ENCODE measurements at places on chromosomes 1 and 21.

DNA sequence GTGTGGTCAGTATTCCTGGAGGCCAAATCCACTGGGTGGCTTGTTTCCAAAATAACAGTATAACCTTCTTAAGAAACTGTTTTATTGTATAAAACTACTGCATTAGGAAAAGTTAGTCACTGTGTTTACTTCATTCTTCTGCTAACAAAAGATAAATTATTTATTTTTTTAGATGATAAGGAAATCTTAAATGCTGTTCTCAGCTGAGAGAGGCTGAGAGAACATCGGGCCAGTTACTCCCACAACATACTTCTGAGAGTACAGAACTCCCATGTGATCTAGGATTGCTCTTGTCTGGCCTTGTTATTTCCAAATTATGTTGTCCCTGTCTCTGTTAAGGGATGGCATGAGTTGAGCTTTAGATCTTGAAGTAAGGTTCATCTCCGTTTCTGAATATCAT, 96.7 kb upstream of the CXADR start:
- H3K27me3 ChIP-seq = no peaks in the 10 kb centered on the region
- no peaks in the 10 kb centered on the region for H3K4me1 ChIP-seq
- no peak overlapping the region for H3K4me3 ChIP-seq
- H3K36me3 ChIP-seq = no peaks in the 10 kb centered on the region

GRCh38 chr1:183604038-183604808, 14.0 kb upstream of the NCF2 start:
- no peak for DNase-seq
- H3K4me1 ChIP-seq = peaks cover 10% of the 10 kb centered on the region
- H3K4me3 ChIP-seq = peak overlapping the region; percentile 24
- H3K36me3 ChIP-seq = no peaks in the 10 kb centered on the region
- H3K27me3 ChIP-seq = peaks cover 6% of the 10 kb centered on the region

DNA sequence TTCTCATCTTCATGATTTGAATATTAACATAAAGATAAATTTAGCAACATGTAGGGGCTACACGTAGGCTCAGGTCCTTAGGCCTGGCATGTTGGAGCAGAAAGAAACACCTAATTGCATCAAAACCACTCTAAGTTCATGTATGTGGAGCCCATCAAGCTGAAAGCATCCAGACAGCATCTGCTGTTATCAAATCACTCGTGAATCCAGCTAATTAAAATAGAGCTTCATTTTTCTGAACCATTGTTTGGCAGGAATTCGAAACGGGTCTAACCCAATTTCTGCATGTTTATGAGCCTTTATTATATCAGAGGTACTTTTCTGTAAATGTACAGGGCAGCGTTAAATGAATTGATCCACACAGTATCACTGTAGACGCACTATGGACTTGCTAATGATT, 45.7 kb downstream of the PEX14 start:
- H3K27ac ChIP-seq = peak overlapping the region; percentile 95
- H3K4me3 ChIP-seq = no peak overlapping the region
- no peaks in the 10 kb centered on the region for H3K27me3 ChIP-seq
- H3K4me1 ChIP-seq = peaks cover 61% of the 10 kb centered on the region
- H3K36me3 ChIP-seq = peaks cover 14% of the 10 kb centered on the region
- no peak for DNase-seq

GRCh38 chr1:174051956-174052355, 29.8 kb upstream of the RC3H1 start:
- no peak overlapping the region for H3K27ac ChIP-seq
- H3K4me3 ChIP-seq = no peak overlapping the region
- no peak for DNase-seq
- H3K27me3 ChIP-seq = peaks cover 5% of the 10 kb centered on the region

GRCh38 chr1:22611530-22611947, 24.9 kb upstream of the C1QA start:
- peaks cover 90% of the 10 kb centered on the region for H3K27me3 ChIP-seq
- H3K4me1 ChIP-seq = no peaks in the 10 kb centered on the region
- H3K4me3 ChIP-seq = no peak overlapping the region
- DNase-seq = no peak
- no peak overlapping the region for H3K27ac ChIP-seq

- no peak for DNase-seq
- H3K27me3 ChIP-seq = no peaks in the 10 kb centered on the region
- no peak overlapping the region for H3K4me3 ChIP-seq
- H3K4me1 ChIP-seq = peaks cover 10% of the 10 kb centered on the region
- peaks cover 17% of the 10 kb centered on the region for H3K36me3 ChIP-seq
- no peak overlapping the region for H3K27ac ChIP-seq
Observed at GRCh38 chr21:42563261-42563660, 49.6 kb downstream of the SLC37A1 start.

GRCh38 chr1:23980728-23981070, 572 bp upstream of the SRSF10 start:
- H3K27ac ChIP-seq = peak overlapping the region; percentile 94
- peak overlapping the region; percentile 89 for H3K4me3 ChIP-seq
- H3K27me3 ChIP-seq = no peaks in the 10 kb centered on the region
- no peak for DNase-seq

DNA sequence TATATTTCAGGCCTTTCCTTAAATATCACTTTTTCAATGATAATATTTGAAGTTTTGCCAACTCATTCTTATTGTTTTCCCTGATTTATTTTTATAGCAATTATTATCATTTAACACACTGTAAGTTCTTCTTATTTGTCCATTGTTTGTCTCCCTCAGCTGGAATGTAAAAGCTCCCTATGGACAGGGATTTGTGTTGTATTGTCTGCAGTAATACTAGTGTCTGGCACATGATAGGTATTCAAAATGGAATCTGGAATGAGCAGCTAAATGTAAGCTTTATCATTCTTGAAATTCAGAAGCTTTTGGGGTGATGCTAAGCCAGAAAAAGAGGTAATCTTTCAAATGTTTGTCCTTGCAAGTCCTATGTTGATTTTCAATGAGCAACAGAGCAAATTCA, 112.1 kb downstream of the NEGR1 start:
- H3K27ac ChIP-seq = no peak overlapping the region
- no peak overlapping the region for H3K4me3 ChIP-seq
- H3K36me3 ChIP-seq = no peaks in the 10 kb centered on the region
- H3K27me3 ChIP-seq = no peaks in the 10 kb centered on the region
- no peak for DNase-seq

DNA sequence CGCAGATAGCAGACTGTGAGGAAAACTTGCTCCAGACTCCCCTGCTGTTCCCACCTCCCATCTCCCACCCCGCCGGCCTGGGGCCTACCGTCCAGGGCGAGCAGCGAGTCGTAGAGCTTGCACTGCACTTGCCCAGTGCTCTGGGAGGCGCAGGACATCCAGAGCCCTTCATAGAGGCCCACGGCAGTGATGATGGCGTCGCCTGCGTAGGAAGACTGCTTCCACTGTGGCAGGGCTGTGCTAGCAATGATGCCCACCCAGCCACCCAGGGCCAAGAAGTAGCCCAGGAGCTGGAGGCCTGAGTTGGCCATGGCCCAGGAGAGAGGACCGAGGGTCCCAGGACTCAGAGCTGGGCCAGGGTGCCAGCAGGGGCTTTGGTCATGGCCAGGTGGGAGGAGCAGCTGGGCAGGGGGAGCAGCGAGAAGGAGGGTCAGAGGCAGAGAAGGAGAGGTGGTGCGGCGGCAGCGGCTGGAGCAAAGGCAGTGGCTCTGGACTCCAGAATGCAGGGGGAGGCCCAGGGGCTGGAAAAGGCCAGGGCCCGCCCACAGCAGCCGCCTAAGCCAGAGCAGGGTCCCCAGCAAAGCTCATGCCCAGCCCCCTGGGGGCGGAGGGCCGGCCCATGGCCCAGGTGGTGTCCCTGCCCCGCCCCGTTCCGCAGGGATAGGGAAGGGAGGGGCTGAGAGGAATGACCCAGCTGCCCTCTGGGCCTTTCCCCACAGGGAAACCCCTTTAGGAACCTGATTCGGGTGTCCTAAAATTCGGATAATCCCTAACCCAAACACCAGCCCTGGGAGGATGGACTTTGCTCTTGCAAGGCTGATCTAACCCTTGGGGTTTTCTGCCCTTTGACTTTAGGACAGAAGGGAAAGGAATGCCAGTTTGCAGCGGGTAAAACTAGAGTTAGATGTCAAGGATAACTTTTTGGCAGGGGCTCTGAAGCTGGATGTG, at the start of gene CLDN19:
TSS of gene CLDN19 (minus strand) at position 484 of the 948 bp plus-strand sequence. CDS start at position 311, 173 bp downstream.
- H3K27me3 ChIP-seq = no peaks in the 10 kb centered on the region
- peak within 1 kb of the TSS; percentile 52 for H3K27ac ChIP-seq
- H3K36me3 ChIP-seq = peaks cover 6% of the 10 kb centered on the region
- H3K4me3 ChIP-seq = no peak within 1 kb of the TSS
- no peaks in the 10 kb centered on the region for H3K4me1 ChIP-seq

GRCh38 chr1:235054466-235054865, 74.2 kb downstream of the TOMM20 start:
- H3K27me3 ChIP-seq = no peaks in the 10 kb centered on the region
- no peak overlapping the region for H3K27ac ChIP-seq
- H3K4me1 ChIP-seq = no peaks in the 10 kb centered on the region
- H3K4me3 ChIP-seq = no peak overlapping the region

GRCh38 chr1:147189514-147189913, 17.2 kb upstream of the PRKAB2 start:
- no peaks in the 10 kb centered on the region for H3K4me1 ChIP-seq
- H3K4me3 ChIP-seq = no peak overlapping the region
- H3K36me3 ChIP-seq = no peaks in the 10 kb centered on the region
- H3K27me3 ChIP-seq = peaks cover 6% of the 10 kb centered on the region
- no peak overlapping the region for H3K27ac ChIP-seq
- DNase-seq = no peak

DNA sequence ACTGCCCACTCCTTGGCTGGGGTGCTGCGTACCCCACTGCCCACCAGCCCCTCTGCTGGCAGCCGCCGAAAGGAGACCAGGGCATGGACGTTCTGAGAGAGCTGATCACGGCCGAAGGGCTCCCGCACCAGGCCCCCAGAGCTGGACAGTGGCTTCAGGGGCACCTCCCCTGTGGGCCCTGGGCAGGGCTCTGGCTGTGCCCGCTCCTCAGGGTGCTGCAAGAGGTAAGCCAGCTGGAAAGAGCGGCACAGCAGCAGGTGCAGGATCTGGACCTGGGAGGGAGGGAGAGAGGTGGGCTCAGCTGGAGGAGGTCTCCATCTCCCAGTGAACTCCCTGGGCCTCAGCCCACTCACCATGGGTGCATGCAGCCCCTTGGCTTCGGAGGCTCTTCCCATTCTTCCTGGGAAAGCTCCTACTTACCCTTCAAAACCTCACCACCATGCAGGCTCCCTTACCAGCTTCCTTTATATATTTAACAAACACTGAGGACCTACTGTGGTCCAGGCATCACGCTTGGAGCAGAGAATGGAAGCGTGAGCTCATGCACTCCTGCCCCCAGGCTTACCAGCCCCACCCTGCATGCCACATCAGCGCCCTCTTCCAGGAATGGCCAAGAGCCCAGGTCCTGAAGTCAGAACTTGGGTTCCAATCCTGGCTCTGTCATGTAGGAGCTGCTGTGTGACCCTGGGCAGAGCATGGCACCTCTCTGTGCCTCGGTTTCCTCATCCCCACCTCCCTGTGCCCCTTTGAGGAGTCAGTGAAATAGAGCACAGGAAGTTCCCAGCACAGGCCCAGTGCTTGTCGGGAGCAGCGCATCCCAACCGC, 6.8 kb upstream of the KIF17 start:
- no peak overlapping the region for H3K4me3 ChIP-seq
- H3K27me3 ChIP-seq = peaks cover 20% of the 10 kb centered on the region
- no peaks in the 10 kb centered on the region for H3K36me3 ChIP-seq
- DNase-seq = no peak
- H3K4me1 ChIP-seq = peaks cover 2% of the 10 kb centered on the region
- H3K27ac ChIP-seq = no peak overlapping the region

GRCh38 chr1:208909011-208909984, 665.1 kb upstream of the PLXNA2 start:
- no peak overlapping the region for H3K4me3 ChIP-seq
- no peaks in the 10 kb centered on the region for H3K4me1 ChIP-seq
- no peak for DNase-seq
- H3K27me3 ChIP-seq = no peaks in the 10 kb centered on the region
- H3K27ac ChIP-seq = no peak overlapping the region
- no peaks in the 10 kb centered on the region for H3K36me3 ChIP-seq
